ENCODE measurements at places on chromosomes 6 and 20.

GRCh38 chr20:22374066-22374465 is 210.3 kb downstream of the FOXA2 start:
- DNase-seq, result no peak

- DNase-seq, result no peak
Measured at GRCh38 chr6:123462152-123462551, 174.6 kb downstream of the TRDN start.

- DNase-seq, result no peak
Measured at GRCh38 chr6:135018941-135019340, 35.7 kb downstream of the HBS1L start.

DNA sequence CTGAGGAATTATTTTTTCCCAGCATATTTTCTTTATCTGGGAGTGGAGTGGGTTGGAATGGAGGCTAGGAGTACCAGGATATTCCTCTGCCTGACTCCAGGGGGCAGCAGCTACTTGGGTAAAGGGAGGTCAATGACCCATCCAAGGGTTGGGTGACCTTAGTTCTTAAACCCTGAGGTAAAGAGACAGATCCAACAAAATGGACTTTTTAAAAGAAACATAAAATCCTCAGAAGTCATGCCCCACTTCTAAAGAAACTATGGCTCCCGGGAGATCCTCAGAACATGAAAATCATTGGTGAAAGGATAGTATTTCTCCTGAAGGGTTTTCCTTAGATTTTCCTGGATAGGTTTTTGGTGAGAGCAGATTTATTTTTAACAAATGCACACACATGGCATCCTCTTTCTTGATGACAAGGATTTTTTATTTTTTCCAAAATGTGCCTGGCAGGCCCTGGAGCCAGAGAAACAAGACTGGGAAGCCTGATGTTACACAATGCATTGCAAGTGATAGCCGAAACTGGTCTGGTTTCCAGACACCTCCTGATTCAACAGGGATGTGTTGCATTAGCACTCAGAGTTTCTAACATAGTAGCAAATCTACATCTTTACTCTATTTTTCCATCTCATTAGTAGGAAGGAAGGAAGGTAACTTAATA is 240.9 kb upstream of the BTBD3 start:
- DNase-seq, result no peak

DNA sequence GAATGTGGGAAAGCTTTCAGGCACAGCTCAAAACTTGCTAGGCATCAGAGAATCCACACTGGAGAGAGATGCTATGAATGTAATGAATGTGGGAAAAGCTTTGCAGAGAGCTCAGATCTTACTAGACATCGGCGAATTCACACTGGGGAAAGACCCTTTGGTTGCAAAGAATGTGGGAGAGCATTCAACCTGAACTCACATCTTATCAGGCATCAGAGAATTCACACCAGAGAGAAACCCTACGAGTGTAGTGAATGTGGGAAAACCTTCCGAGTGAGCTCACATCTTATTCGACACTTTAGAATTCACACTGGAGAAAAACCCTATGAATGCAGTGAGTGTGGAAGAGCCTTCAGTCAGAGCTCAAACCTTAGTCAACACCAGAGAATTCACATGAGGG is 8.7 kb downstream of the ZNF165 start:
- no peak for DNase-seq

GRCh38 chr20:23132930-23133559 is 46.9 kb upstream of the CD93 start:
- DNase-seq, result no peak

DNA sequence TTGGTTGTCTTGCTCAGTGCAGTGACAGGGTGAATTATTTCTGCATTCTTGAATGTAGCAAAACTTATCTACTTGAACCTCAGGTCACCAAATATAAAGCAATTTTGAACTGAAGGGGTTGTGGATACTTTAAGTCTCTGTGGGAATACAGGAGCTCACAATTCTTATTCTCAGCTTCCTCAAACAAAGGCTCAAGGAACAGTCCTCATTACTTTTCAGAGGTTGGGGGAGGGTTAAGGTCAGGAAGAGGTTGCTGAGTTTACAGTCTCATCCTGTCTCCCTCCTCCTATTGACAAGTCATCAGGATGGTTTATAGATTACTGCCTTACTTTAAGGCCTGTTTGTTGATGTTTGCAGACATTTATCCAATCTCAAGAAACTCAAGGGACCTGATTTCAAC is 143.6 kb upstream of the SPACA1 start:
- no peak for DNase-seq

GRCh38 chr6:116268589-116269293 is 11.0 kb downstream of the TSPYL1 start:
- DNase-seq, result no peak

GRCh38 chr6:36443471-36444428 is 950 bp downstream of the KCTD20 start:
- DNase-seq, result no peak

DNA sequence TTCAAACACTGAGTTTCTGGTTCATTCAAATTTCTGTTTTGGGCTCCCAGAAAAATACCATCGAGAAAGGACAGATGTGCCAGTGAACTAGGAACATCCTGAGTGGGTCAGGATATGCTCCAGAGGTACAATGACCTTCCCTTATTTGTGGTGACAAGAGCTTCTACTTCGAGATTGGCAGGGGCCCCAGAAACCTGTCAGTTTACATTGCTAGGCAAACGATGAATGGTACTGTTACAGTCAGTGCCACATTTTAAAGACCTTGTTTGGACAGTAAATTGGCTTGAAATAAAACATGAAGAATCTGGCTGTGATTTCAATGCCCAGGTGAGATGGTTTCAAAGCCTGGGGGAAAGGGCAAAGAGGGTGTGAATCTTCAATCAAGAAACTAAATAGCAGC is 454.5 kb upstream of the ID4 start:
- no peak for DNase-seq

GRCh38 chr20:47020231-47020630 is 125.6 kb downstream of the EYA2 start:
- no peak for DNase-seq

DNA sequence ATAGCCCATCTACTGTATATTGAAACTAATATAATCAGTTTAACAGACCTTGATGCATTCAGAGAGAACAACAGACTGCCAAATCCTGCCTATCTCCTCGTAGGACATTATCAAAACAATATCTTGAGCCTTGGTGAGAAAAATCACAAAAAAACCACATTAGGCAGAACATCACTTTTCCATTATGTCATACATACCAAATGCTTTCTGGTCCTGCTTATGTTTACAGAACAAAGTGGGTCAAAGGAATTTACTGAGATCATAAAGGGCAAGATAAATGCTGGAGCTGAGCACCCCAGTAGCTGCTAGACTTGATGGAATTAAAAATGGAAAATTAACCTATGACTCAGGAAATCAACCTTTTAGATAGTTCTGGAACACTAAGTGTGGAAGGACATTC is 195.3 kb upstream of the KCNK16 start:
- no peak for DNase-seq

DNA sequence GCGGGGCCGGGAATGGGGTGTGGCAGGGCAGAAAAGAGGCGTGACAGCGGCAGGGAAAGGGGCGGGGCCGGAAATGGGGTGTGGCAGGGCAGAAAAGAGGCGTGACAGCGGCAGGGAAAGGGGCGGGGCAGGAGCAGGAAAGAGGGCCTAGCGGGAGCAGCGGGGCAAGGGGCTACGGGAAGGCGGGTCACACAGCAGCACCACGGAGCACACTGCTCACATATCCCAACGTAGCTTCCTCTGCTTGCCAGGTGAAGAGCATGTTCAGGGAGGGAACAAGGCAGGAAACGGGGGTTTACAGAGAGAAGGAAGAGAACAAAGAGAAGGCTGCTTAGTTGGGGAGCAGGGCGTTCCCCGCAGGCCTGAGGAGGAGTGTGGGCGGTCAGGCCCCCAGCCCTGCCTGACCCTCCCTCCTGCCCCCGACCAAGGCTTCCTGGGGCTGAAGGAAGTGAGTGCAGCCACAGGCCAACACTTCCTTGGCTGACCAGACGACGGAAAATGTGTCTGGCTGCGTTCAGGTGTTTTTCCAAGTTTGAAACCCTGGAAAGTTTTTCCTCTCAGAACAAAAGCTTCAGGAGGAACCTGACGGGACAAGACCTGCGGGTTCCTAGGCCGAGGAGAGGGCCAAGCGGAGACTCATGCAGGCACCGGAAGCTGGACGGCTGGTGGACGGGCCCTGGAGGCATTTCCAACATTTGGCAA is 13.8 kb downstream of the UCKL1 start:
- DNase-seq, result no peak

- no peak for DNase-seq
Measured at GRCh38 chr6:163974322-163974721, 559.8 kb downstream of the QKI start.

- DNase-seq, result no peak
Measured at GRCh38 chr6:17280552-17281090, 540 bp upstream of the RBM24 start.

- DNase-seq, result no peak
Measured at GRCh38 chr20:13611611-13612125, 27.1 kb downstream of the TASP1 start.

GRCh38 chr20:63487116-63487764 is 11.6 kb downstream of the EEF1A2 start:
- DNase-seq, result no peak

DNA sequence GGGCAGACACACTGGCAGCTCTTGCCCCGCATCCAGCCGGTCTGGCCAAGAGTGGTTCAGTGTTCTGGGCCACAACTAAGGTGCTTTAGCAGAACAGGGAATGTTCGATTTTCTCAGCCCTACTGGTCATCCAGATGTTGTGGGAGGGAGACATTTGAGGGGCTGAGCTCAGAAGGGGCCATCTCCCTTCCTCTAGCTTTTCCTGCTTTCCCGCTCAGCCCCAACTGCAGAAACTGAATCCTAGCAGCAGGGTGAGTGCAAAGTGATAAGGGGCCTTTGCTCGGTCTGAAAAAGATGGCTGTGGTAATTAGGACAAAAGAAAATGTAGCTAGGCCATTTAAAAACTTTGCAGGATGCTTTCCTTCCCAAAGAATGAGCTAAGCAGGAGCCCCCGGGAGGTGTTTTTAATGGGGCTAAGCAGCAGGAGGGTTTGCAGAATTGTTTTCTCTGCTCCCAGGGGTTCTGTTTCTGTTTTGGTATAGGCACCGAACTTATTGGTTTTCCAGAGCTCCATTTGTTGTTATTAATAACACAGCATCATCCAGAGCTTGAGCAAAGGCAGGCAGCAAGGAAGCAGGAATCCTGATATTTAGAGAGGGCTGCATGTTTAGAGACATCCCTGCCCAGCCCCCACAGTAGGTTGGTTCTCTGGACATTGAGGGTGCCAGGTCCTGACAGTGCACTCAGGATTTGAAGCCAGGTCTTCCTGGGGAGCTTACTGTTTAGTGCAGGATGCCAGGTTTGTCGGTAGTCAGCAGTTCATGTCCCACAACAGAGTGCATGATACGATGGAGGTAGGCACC is 210.9 kb downstream of the SLC24A3 start:
- DNase-seq, result no peak

GRCh38 chr20:57186192-57186591 is 80.2 kb downstream of the BMP7 start:
- no peak for DNase-seq

DNA sequence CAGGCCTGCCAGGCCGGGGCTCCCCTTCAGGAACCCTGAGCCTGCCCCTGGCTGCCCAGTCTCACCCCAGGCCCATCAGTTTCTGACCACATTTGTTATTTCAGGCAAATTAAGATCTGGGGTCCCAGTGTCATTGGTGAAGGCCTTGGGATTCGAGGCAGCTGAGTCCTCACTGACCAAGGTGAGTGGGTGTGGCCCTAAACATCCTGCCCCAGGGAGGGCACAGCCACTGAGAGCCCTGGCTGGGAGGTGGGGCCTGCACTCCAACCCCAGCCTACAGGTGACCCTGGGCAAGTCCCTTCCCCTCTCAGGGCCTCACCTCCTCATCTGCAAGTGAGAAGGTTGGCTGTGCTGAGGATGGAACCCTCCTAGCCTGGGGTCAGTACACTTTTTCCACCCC is 23.8 kb downstream of the BPIFB1 start:
- DNase-seq, result no peak

DNA sequence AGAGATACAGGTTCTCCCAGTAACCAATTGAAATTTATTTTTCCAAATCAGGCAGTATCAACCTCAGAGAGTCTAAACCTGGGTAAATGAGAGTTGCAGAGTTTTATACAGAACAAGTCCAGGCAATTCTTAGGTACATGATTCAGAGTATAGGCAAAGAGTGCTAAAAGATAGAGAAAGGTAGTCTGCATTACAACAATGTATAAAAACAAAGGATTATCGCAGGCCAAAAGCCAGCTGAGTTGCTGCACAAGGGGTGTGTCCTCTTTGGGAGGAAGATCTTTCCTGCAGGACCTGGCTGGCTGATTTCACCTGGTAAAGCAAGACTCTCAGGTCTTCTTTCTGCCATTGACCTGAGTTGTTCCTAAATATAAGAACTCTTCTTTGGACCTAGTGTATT is 48.9 kb upstream of the ECHDC1 start:
- DNase-seq, result no peak

DNA sequence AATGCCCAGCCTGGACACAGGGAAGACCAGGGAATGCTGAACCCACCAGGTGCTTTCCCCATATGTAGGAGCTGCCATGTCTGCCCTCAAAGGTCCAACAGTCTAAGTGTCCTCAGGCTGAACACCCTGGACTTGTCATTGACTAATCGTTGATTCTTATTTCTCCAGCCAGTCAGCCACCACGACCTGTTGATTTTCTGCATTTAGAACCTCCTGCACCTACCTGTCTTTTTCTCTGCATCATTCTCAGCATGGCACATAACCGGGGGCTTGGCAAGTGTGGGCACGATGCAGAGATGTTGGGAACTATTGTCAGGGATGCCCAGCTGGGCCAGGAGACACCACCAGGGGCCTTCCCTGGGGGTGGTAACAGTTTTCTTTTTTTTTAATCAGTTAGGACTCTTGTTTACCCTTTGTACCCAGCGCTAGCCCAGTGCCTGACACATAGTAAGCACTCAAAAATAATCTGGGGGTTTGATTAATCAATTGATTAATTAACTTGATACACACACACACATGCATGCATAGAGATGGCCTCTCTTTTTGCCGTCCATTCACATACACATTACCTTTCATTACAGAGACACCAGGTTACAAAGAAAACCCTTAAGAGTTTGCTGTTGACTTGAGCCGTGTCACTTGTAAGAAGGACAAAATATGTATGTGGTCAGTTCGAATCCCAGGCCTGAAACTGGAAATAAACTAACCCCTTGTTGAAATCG is 29.0 kb upstream of the SCUBE3 start:
- no peak for DNase-seq

DNA sequence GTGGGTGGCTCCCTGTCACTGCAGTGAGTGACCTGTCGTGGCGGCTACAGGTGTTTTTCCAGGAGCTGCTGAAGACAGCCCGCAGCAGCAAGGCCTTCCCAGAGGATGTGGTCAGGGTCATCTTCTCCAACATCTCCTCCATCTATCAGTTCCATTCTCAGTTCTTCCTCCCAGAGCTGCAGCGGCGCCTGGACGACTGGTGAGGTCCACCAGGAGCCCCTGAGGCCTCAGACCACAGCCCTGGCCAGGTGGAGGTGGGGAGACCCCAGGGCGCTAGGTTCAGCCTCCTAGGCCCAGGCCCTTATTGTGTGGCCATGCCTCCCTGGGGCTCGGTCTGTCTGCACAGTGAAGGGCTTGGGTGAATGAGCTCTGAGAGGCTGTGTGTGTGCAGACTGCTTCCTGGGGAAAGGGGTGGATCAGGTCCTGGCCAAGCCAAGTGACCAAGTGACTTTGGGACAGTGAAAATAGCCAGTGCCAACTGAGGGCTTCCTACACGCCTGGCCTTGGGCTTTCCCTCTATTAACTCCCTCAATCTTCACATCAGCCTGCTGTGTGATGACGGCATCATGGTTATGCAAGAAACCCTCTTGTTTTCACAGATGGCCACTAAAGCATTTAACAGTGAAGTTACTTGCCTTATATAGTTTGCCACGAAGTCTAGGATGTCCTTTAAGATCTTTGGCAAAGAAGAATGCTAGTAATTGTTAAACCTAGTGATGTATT is 6.4 kb downstream of the FGD2 start:
- no peak for DNase-seq

- no peak for DNase-seq
Measured at GRCh38 chr6:75935473-75935793, 137.0 kb downstream of the IMPG1 start.

Data from cerebellar nuclear complex (tissue), 1 donor.